ENCODE measurements at places on chromosomes 13 and 19.
A peak's percentile ranks its signal among the peaks of the same experiment; 100 is the strongest.

GRCh38 chr13:74889321-74889720 lies 592.6 kb downstream of the TBC1D4 start:
- peak; percentile 34 for DNase-seq

- DNase-seq = peak; percentile 69
Observed at GRCh38 chr13:48595431-48596429, 58.0 kb upstream of the CYSLTR2 start.

GRCh38 chr19:38944981-38945506 lies 14.3 kb downstream of the MRPS12 start:
- peak; percentile 7 for DNase-seq

GRCh38 chr19:1063030-1063908 lies 3.7 kb upstream of the ARHGAP45 start:
- DNase-seq = no peak

- peak; percentile 95 for DNase-seq
Observed at GRCh38 chr13:66933994-66934393, 296.1 kb downstream of the PCDH9 start.

DNA sequence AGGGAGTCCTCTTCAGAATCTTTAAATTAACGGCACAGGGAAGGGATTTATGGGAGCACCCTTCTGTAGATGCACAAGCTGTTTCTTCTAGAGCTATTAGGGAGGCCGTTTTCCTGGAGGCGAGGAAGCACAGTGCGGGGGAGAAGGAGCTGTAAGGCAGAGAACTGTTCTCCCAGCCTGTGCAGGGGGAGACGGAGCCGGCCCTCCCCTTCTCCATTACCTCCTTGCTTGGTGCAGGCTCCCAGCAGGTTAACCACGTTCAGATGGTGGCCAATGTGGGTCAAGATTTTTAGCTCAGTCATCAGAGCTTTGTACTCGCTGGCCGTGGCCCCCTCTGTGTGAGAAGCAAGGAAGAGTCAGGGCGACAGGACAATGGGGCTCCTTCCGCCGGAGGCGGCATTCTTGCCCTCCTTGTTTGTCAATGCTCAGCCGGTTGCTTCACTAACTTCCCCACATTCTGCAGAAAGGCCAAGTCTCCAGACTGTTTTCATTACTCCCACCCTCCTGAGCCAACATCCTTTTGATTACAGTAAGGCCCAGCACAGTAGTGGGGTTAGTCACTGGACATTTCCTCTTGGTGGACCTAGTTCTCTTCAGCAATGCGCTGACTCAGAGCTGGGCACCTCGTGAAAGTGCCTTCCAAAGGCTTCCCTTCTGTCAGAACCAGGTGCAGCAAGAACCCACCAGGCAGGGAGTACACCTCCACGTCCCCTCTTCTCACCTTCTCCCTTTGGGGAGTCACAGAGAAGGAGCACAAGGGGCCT lies 165.4 kb downstream of the FLT1 start:
- DNase-seq = no peak

GRCh38 chr13:41383386-41383785 lies 72.3 kb downstream of the NAA16 start:
- no peak for DNase-seq

DNA sequence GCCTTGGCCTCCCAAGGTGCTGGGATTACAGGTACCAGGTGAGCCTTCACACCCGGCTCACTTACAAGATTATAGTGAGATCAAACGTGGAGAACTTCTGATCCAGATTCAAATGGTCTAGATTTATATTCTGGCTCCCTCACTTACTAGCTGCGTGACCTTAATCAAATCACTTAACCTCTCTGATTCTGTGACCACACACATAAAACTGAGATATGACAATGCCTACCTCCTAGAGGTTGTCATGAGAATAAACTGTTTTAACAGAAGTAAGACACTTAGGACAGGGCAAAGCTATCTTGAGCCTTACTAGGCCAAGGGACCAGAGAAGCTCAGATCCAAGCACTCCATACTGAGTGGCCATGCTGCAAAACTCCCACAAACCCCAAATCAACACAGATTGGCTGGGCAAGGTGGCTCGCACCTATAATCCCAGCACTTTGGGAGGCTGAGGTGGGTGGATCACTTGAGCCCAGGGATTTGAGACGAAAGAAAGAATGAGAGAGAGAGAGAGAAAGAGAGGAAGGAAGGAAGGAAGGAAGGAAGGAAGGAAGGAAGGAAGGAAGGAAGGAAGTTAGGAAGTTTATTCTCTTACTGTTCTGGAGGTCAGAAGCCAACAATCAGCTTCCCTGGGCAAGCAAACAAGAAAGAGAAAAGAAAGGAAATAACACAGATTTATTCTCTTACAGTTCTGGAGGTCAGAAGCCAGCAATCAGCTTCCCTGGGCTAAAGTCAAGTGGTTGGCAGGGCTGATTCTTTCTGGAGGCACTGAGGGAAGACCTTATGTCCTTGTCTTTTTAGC lies 46.1 kb upstream of the MAP3K10 start:
- DNase-seq = no peak

- no peak for DNase-seq
Observed at GRCh38 chr19:14091813-14092462, 1.4 kb upstream of the SAMD1 start.

DNA sequence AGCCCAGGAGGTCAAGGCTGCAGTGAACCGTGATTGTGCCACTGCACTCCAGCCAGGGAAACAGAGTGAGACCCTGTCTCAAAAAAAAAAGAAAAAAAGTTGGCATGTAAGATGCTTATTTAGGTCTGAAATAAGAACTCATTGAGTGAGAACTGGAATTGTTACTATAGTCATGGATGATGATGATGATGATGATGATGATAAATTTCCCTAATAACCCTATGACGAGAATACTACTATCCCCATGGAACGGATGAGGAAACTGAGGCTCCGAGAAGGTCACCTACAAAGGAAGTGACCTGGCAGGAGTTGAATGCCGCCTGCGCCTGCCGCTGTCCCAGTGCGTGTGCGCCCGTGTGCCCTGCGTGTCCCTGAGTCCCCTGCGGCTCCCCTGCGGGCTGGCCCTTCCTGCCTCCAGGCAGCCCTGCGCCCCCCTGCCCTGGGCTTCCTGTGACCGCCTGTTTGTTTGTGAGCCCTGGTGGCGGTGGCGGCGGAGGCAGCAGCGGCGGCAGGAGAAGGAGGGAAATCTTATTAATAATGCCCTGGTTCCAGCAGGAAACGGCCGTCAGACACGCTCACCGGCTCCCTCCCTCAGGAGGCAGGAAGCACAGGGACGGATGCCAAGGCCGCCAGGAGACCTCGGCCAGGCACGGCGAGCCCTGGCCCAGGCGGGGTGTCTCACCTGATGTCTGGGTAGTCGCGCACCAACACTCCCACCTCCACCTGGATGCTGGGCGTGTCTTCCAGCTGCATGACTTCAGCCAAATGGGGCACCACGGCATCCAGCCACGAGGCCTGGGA lies 29.6 kb downstream of the EXOC3L2 start:
- DNase-seq = no peak

DNA sequence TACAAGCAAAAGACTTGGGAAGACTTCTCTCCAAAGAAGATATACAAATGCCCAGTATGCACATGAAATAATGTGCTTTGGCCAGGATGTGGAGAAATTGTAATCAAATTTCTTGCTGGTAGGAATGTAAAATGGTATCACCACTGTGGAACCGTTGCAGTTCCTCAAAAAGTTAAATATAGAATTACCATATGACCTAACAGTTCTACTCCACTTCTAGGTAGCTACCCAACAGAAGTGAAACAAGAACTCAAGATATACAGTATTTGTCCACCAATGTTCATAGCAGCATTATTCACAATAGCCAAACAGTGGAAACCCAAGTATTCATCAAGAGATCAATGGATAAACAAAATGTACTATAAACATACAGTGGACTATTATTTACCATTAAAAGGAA lies 95.0 kb upstream of the KLF5 start:
- DNase-seq = no peak

DNA sequence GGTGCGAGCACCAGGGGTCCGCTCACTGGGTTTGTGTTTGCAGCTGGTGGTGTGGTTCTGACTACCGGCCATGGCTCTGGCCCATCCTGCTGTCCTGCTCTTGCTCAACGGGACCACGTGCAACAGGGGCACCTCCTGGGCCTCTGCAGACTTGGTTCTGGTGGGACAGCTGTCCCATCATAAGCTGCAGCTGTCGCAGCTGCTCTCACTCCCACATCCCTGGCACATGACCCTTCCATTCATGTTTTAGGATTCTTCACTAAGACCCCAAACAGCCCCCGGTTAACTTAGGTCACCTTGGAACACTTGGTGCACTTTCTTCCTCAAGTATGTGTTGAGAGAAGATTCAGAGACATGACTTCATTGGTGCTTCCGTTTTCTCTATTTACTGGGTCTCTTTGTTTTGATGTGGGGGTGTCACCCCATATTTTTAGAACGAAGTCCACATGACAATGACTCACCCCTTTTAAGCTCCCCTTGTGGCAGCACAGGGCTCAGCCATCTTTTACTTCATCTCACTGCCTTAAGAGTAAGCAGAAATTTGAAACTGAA lies 68.4 kb upstream of the ARHGEF7 start:
- peak; percentile 100 for DNase-seq

- DNase-seq = no peak
Observed at GRCh38 chr13:21181671-21182070, 5.2 kb downstream of the MRPL57 start.

- no peak for DNase-seq
Observed at GRCh38 chr19:35223862-35224505, 4.6 kb downstream of the FAM187B start.

DNA sequence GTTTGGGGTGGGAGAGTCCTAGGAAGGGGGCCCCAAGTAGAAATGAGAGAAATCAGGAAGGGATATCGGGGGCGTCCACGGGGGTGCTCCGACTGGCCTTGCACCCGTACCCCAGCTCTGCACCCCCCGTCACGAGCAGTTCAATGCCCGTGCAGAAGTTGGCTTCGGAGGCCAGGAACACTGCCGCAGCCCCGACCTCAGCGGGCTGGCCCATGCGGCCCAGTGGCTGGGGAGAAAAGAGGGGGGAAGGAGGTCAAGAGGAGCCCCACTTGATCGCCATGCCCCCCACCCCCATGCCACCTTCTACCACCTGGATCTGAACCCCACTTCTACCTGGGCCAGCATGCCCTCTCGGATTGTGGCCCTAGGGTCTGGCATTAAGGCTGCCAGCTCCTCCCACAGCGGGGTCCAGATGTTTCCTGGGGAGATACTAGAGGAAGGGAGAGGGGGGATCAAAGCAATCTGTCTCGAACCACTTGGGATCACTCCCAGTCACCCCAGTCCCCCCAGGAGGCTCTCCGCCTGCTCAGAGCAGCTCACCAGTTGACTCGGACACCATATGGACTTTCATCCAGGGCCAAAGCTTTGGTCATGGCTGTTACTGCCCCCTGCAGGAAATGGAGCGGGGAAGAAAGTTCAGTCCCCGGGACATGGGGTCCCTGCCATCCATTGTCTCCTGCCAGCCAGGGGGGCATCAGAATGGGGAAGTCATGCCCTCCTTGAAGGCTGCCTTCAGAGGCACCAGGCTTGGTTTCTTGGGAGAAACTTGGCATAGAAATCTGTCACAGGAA lies 2.5 kb upstream of the BCAT2 start:
- DNase-seq = no peak

- no peak for DNase-seq
Observed at GRCh38 chr13:99892196-99892613, 79.4 kb downstream of the ZIC5 start.

DNA sequence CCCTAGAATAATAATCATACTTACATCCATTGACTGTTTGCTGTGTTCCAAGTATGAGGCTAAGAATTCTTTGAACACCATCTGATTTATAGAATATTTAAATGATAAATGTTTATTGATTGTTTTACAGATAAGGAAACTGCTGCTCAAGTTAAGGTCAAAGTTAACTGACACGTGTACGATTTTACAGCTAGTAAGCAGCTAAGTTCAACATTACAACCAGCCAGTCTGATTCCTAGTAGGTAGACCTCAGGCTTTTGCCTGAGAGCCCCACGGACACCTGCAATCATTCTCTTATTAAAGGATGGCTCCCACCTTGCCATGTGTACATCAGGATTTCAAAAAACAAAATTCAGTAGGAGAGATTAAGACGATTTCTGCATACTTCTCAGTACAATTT lies 141.9 kb downstream of the SPRY2 start:
- DNase-seq = no peak

DNA sequence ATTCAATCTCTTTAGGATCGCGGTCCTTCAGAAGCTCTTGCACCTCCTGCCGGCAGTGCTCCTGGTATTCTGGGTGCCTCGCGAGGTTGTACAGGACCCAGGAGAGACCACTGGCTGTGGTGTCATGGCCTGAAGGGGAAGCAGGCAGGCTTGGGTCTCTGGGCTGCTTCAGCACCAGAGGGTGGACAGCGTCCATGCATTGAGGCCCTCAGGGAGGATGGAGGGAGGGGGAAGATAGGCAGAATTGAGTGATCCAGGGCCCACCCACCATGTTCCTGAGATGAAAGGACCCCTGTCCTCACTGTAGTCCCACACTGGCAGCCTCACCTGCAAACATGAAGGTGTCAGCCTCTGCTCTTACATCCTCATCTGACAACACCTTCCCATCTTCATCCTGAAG lies 17.9 kb upstream of the OR10H5 start:
- no peak for DNase-seq

- DNase-seq = peak; percentile 99
Observed at GRCh38 chr13:41546372-41547190, 89.2 kb downstream of the RGCC start.

GRCh38 chr13:44417446-44417845 lies 43.8 kb downstream of the SERP2 start:
- DNase-seq = no peak

- DNase-seq = no peak
Observed at GRCh38 chr13:90534617-90535370, 812.7 kb upstream of the MIR17HG start.
